Suppressor macrophage treated with lipopolysaccharide for 1 hour (primary cell): ENCODE measurements at places on chromosomes 6 and 20.

DNA sequence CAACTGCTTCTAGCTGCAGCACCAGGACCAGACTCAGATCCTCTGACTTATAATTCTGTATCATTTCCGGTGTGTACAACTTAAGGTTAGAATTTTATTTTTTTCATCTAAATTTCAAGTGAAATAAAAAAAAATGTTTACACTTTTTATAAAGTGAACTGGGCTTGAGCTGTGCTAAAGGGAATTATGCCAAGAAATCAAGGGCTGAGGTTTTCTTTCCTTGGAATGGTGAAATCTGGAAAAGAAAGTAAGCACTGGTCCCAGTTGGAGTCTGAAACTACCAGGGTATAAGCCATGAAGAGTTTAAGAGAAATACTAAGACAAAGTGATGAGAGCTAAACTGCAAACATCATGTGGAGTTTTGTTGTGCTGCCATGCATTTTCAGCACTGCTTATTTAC, 21.7 kb upstream of the FYN start:
- DNase-seq: no peak

- no peak for DNase-seq
Measured at GRCh38 chr6:123467392-123467791, 169.4 kb downstream of the TRDN start.

DNA sequence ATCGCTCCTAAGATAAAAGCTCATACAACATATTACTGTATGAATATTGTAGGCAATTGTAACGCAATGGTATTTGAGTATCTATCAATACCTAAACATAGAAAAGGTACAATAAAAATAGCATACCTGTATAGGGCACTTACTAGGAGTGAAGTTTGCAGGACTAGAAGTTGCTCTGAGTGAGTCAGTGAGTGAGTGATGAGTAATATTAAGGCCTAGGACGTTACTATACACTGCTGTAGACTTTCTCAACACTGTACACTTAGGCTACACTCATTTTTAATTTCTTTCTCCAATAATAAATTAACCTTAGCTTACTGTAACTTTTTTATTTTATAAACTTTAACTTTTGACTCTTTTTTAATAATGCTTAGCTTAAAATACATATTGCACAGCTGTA, 546.9 kb downstream of the HACE1 start:
- DNase-seq: no peak

DNA sequence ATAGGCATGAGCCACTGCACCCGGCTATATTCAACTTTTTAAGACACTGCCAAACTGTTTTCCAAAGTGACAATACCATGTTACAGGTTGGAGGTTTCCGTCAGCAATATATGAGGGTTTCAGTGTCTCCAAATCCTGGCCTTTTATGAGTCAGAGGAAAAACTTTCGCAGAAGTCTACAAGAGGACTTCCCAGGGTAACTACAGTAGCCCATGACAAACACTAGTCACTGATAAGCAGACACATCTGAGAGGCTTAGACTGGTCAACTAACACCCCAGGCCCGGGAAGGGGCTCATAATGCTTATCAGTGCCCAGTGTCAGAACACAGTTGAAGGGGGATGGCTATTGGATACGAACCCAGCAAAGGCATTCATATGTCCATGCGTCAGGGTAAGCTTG, 85.4 kb downstream of the SOX4 start:
- no peak for DNase-seq

DNA sequence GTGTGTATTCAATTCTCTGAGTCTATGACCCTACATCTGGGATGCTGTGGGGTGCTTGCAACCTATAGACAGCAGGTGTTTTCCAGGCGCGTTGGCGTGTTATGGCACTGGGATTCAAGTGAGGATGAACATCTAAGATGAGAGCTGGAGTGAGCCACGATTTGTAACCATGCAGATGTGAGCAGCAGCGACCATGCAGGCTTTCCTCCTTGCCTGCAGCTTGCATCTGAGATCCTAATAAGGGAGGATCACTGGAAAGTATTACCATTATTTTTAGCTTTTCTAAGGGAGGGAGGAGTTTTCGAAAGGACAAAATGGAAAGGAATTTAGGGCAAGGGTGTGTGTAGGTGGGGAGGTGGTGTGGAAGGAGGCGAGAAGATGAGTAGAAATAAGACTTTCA, 216.7 kb downstream of the ATXN1 start:
- DNase-seq: no peak
